SHP77 (cell line): ENCODE measurements at places on chromosomes 16 and 17.
A peak's percentile ranks its signal among the peaks of the same experiment; 100 is the strongest.

GRCh38 chr16:67801883-67802282 lies 4.5 kb downstream of the RANBP10 start:
- no peak for DNase-seq

GRCh38 chr16:51931653-51932052 lies 615.3 kb downstream of the TOX3 start:
- no peak for DNase-seq

DNA sequence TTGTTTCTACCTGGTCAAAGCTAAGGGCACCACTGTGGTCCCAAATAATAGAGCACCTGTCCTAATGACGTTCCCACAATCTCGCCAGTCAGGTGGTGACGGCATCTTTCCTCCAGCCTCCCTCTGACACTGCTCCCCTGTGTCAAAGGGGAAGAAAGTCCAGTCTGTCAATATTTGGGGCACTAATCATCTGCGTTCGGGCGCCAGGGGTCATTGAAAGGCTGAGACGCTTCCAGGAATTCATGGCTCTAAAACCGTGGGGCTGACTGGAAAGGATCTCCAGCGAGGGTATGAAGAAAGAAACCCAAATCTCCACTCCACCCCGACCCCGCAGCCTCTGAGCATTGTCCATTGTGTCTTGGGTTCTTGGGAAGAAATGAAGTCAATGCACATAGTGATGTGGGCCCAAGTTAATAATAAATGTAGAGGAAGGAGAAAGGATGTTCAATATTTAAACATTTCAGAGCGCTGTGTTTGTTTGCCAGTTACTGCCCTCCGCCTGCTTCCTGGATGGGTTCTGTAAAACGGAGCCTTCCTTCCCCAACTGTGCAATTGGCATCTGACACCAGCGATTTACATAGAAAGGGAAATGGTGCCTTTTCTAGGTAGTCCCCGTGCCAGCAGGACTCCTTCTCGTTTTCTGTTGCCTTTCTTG lies 103.2 kb downstream of the SOCS1 start:
- DNase-seq = peak; percentile 34

DNA sequence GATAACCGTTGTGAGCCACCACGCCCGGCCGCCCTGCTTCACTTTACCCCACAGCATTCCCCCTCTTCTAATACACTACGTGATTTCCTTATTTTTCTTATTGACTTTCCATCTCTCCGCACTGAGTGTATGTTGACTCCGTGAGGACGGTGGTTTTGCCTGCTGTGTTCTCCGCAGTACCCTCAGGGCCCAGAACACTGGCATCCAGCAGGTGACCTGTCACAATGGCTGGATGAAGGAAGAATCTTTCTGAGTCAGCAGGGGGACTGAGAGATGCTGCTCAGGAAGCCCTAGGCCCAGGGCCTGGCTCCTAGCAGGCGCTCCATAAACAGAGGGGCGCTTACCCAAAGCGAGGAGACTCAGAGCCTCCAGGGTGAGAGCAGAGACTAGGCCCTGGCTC lies 79.5 kb downstream of the RTN4RL1 start:
- no peak for DNase-seq

DNA sequence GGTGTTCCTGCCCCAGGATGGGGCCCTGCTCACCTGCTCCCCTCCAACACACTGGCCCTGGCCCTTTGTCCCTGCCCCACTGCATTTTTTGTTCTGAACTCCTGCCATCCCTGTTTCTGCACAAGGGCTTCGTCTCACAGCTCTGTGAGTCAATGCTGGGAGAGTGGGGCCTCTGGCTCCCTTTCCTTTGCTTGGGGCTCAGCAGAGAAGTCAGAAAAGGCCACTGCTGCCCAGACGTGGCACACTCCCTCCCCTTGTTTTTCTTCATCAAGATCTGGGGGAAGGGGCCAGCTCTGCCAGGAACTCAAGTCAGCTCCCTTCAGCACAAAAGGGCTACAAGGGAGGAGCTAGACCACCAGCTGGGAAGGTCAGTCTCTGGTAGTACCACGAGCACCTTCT lies 8.9 kb downstream of the PROCA1 start:
- DNase-seq = no peak

- DNase-seq = no peak
These were observed 40.9 kb downstream of the CBFA2T3 start for GRCh38 chr16:88936008-88936555.

- DNase-seq = no peak
These were observed 113.3 kb downstream of the AATF start for GRCh38 chr17:37062021-37062420.

DNA sequence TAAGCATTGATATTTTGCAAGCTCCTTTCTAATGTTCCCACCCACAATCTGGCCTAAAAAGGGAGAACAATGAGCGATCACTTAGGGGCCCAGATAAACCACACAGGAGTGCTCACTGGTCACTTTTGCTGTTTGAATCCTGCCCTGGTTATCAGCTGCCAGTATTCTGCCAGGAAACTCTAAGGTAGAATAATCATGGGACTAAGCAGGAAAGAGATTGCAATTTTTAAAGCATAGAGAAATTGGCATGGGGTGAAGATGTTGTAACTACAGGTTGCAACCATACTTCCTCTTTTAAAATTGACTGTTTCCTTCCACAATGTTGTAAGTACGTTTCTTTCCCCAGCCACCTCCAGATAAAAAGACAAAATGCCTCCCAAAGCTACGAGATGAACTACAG lies 251.2 kb upstream of the CDH11 start:
- DNase-seq = no peak

- DNase-seq = no peak
These were observed 4.7 kb upstream of the PIK3R6 start for GRCh38 chr17:8872036-8872704.

- DNase-seq = no peak
These were observed 45.5 kb downstream of the ZCCHC14 start for GRCh38 chr16:87447323-87447722.
